ENCODE measurements at places on chromosomes 3 and 15.

- DNase-seq: no peak
Measured at GRCh38 chr3:13634151-13634550, 85.2 kb downstream of the FBLN2 start.

DNA sequence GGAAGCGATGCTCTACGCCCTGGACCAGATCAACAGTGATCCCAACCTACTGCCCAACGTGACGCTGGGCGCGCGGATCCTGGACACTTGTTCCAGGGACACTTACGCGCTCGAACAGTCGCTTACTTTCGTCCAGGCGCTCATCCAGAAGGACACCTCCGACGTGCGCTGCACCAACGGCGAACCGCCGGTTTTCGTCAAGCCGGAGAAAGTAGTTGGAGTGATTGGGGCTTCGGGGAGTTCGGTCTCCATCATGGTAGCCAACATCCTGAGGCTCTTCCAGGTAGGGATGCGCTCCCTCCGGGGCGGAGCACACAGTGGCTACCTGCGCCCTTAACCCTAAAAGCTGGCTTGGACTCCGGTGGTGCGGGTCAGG, 698 bp downstream of the GRM7 start:
- no peak for DNase-seq

GRCh38 chr3:149713730-149714654, 38.3 kb downstream of the COMMD2 start:
- DNase-seq: no peak

GRCh38 chr15:21271566-21271965, 168.7 kb downstream of the POTEB3 start:
- DNase-seq: no peak

GRCh38 chr15:69070396-69070795, 55.9 kb downstream of the NOX5 start:
- DNase-seq: no peak
